ENCODE measurements at places on chromosomes 1 and 21. TPM values are rescaled to one million over a fixed set of nuclear protein-coding genes. Genes with fewer than 3 reads are reported as not detected.

GRCh38 chr1:62509028-62509427, 72.2 kb downstream of the USP1 start:
- no peak for DNase-seq

GRCh38 chr1:36861375-36861774, 172.9 kb downstream of the GRIK3 start:
- DNase-seq = no peak

- DNase-seq = no peak
Measured at GRCh38 chr1:162908780-162909179, 47.8 kb upstream of the CCDC190 start.

DNA sequence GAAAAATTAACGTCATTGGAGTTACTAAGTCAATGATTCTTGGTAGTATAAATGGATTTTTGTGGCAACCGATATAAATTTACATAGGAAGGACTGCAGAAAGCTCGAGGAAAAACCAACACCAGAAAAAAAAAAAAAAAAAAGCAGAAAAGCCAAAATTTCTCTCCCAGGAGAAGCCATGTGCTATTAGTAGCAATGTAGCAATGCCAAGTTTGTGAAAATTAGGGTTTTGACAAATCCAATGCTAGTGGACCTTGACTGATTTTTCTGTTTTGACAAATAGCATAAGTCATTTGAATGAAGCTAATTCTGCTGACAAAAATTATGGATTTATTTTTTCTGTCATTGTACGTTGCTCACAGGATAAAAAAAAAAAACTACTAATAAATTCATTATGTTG, 1561.9 kb downstream of the MRPL39 start:
- DNase-seq = no peak

DNA sequence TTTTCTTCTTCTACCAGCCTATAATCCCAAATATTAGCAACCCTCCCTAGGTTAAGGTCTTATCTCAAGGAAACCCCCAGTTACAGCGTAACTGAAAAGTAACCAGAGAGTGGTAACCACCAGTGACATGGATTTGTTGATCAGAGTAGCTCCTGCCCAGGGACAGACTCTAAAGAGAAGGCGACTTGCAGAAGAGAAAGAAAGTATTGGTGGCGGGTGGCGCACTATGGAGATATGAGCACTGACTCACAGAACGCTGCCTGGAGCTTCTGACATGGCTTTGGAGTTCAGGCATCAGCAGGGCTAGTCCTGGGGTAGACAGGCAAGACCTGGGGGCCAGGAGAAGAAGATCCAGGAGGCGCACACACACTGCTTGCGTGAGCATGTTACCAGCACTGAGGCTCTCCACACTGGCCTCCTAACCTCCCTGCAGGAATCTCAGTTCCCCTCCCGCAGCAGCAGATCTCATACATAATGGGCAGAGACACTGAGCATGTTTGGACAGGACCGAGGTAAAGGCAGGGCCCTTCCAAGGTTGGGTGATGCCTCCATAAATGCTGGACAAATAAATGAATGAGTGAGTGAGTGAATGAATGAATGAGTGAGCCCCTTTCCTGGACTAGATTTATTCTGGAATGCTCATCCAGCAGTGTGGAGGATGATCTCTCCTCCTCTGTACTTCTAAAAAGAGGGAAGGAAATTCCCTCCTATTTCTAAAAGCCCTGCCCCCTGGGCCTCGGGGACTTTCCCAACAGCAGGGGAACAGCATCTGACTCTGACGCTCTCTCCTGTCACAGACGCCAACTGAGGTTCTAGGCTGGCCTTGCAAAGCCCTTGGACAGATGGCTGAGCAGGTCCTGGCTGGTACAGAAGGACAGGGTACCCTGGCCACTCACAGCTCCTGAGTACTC, 175.5 kb downstream of the CLIC6 start:
- DNase-seq = no peak

DNA sequence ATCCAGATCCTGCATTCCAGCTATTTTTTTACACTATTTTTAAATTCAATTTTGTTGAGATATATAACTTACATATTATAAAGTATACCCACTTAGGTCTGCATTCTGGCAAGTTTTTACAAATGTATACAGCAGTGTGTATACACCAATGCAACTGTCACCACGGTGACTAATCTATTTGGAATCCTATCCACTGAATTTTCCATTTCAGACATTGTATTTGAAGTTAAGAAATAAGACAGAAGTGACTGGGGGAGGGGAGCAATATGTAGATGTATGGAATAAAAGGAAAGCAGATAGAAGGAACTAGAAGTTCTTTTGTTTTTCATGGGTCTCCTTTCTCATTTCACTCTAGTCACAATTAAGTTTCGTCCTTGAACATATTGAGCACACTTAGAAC, 431.5 kb upstream of the CHRM3 start:
- DNase-seq = no peak

- DNase-seq = peak; percentile 46
Measured at GRCh38 chr21:45356653-45357435, 48.1 kb upstream of the COL18A1 start.

- no peak for DNase-seq
Measured at GRCh38 chr21:16113052-16113715, 383.4 kb downstream of the USP25 start.

GRCh38 chr1:65068202-65069010, 79.6 kb upstream of the AK4 start:
- peak; percentile 16 for DNase-seq

DNA sequence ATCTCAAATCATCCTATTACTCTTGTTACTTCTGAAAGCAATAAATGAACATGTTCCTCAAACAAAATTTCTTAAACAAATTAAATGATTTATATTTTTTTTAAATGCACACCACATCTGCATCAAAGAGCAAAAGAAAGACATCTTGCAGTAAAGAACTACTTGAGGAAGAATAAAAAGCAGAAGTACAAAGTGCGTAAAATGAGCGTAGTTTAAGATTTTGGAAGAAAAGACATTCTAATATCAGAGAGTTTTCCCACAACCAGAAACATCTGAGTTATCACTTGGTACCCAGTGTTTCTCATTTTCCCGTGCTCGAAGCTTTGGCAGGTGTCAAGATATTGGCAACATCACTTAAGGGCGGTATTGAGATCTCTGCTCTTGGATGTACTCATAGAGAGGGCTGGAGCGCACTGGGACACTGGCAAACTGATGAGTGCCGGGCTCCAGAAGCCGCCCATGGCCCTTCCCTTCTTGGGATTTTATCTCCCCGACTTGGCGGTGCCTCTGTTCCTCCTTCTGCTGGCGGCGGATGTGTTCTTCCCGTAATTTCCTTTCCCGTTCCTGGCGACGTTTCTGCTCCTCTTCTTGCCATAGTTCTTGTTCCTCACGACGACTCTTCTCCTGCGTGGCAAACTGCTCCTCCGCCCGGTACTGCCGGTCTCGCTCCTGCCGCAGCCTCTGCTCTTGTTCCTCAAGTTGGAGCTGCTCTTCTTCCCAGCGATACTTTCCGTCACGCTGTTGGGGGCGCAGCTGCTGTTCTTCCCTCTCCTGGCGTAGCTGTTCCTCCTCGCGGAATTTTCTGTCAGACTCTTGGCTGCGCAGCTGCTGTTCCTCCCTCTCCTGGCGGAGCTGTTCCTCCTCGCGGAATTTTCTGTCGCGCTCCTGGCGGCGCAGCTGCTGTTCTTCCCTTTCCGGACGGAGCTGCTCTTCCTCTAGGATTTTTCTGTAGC, 7.9 kb downstream of the TCHH start:
- no peak for DNase-seq

DNA sequence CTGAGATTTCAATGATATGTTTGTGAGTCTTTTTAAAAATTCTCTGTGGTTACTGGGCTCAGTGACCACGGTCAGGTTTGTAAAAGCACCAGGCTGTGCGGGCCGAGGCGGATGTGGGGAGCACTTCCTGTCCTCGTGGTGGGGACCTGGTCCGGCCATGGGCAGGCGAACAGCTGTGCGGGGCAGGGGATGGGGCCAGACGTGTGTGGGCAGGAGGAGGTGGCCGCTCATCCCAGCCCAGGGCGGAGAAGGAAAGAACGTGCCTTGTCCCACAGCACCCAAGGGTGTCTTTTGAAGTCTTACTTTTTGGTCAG, 5.2 kb upstream of the OXCT2 start:
- no peak for DNase-seq

DNA sequence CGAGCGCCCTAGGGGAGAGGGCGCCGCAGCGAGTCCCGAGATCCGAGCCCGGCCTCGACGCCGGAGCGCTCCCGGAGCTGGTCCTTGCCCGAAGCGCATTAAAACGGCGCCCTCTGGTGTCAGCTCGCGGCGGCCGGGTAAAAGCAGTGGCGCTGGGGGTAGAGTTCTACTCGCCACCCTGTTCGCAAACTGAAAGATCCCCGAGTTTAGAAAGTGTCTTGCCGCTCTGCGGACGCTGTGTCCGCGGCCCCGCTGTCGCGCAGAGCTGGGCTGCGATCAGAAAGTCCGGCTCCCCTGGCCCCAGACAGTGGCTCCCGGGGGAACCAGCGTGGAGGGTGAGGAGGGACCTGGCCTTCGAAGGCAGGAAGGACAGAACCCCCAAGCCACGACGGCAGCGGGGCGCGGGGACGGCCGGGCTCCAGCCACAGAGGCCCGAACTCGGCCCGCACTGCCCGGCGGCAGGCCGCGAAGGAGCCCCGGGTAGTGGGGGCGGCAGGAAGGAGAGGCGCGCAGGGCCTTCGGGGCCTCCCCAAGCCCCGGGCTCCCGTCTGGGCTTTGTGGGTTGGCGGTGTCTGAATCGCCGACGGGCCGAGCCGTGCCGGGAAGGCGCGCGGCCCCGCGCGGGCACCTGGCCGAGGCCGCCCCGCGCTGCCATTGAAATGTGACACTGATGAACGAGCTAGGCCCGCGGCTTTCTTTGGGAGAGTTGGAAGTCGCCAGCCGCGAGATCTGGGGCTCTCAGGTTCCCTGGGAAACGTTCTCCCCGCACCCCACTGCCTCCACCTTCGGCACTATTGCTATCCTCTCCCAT, 39.1 kb upstream of the NFIA start:
- peak; percentile 85 for DNase-seq

DNA sequence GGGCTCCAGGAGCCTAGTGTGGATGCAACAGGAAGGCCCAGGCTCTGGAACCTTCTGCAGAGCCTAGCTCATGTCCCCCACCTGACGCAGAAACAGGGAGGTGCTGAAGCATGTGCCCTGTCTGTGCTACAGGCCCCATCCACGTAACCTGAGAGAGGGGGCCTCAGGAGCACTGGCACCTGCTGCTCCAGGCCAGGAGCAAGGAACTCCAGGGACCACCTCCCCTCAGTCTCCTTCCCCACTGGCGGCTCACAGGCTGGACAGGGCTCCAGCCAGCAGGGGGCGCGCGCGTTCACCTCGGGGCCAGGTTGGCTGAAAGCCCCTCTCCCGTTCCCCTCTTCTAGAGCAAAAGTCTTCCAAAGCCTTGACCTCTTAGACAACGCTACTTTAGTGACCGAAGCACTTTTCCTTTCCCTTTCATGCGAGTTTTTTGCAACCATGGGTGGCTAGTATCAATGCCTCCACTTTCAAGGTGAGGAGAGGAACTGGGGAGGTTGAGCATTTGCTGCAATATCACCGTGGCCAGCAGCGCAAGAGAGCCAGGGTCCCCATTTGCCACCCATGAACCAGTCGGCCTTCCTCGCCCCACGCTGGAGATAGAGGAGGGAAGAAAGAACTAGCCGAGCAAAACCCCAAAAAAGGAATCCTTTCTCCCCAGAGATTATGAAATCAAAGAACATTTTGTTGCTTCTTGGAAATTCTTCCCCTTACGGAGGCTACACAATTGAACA, 52.4 kb upstream of the GPR157 start:
- DNase-seq = peak; percentile 75

DNA sequence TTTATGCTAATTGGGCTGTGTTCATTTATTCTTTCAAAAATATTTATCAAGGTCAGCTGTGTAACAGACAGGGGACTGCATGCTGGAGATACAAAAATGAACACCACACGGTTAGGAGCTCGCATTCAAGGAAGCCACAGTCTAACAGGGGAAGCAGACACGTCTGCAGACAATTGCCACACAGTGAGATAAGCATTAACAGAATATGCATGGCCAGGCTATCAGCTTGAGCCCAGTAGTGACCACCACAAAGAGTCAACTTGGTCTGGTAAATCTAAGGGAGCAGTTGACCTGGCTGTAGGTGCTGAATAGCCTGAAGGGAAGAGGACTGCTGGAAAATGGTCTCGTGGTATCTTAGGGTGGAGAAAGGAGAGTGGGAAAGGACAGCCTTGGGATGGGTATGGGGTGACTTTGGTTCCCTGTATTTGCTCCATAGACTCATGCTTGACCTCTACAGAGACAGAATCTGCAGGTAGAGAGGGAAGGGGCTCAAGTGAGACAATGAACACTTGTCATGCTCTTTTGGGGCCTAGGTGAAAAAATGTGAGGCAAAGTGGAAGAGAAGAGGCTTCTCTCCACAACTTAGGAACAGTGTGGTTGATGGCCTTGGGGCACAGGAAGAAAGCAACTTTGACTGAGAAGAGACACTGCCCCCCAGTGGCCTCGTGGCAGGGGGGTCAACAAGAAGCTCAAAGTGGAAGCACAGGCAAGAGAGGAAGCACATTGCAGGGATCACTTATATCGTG, 7.6 kb upstream of the NPL start:
- peak; percentile 78 for DNase-seq

The GRHL3 gene
- 2.7 TPM for total RNA-seq

The TMEM82 gene
- total RNA-seq = 10.7 TPM

The PIK3C2B gene
- 26.0 TPM for total RNA-seq

The PAQR6 gene
- total RNA-seq = 4.5 TPM

The ST6GALNAC3 gene
- 40.5 TPM for total RNA-seq

The UBXN10 gene
- 0.63 TPM for total RNA-seq
